Occipital lobe (tissue), 3 donors: ENCODE measurements at places on chromosomes 3 and 15.

- no peak for DNase-seq
Observed at GRCh38 chr3:126617571-126617970, 37.4 kb downstream of the TXNRD3 start.

- no peak for DNase-seq
Observed at GRCh38 chr3:30170681-30171438, 435.5 kb upstream of the TGFBR2 start.

- no peak for DNase-seq
Observed at GRCh38 chr3:192847941-192848340, 69.7 kb downstream of the MB21D2 start.

DNA sequence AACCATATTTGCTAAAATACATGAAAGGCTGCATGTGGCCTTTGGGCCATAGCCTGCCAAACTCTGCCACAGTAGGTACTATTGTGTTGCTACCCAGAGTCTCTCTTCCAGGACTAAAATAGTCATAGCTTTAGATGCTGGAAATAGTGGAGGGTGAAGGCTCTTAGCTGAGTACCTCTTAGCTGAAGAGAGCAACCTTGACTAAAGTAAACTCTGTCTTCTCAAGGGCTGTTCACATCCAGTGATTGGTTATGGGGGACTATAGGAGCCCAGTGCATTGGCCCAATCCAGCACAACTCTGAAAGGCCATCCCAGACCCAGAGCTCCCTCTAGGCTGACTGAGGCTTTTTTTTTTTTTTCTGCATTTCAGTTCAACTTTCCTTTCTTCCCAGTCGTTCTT is 117.8 kb upstream of the ACP3 start:
- DNase-seq = no peak

- no peak for DNase-seq
Observed at GRCh38 chr15:88042047-88042446, 214.5 kb downstream of the NTRK3 start.
